ENCODE measurements at places on chromosomes 16 and 17.
A peak's percentile ranks its signal among the peaks of the same experiment; 100 is the strongest.

GRCh38 chr17:77424585-77425344 lies 284.0 kb downstream of the SEC14L1 start:
- DNase-seq: peak; percentile 58

- peak; percentile 10 for DNase-seq
Measured at GRCh38 chr16:12971241-12971640, 69.8 kb downstream of the SHISA9 start.

GRCh38 chr16:65845466-65846209 lies 520.9 kb upstream of the CDH5 start:
- no peak for DNase-seq

DNA sequence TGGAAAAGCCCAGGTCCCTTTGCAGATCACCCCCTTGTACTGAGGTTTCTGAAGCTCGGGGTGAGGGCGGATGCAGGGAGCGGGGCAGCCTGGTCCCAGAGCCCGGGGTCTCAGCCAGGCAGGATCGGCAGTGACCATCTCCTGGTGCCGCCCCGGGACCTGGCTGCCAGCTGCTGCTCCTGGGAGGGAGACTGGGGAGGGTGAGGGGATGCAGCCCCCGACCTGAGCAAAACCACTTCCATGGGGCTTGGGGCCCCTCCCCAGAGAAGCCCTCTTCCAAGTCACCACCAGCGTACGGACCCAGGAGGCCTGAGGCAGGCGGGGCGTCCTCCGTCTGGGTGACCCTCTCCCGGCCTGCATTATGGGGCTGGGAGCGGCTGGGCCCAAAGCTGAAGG lies 14.8 kb downstream of the CD7 start:
- no peak for DNase-seq

DNA sequence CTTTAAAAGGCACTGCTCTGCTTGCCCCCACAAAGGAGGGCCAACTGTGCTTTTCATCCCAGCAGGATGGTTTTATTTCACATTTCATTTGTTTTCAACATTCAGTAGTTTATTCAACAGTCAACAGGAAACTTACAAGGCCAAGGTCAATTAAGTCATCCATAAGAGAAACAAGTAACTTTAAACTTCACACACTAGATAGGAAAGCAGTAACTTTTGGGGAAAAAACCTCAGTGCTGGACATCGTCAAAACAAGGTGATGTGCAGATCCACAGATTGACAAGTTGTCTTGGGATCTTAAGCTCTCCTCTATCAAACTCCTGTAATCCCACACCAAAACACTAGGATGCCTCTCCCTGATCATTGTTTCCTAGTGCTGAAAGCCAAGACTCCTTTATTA lies 18.5 kb downstream of the NFE2L1 start:
- no peak for DNase-seq

- DNase-seq: no peak
Measured at GRCh38 chr16:17177242-17177958, 293.4 kb downstream of the XYLT1 start.

DNA sequence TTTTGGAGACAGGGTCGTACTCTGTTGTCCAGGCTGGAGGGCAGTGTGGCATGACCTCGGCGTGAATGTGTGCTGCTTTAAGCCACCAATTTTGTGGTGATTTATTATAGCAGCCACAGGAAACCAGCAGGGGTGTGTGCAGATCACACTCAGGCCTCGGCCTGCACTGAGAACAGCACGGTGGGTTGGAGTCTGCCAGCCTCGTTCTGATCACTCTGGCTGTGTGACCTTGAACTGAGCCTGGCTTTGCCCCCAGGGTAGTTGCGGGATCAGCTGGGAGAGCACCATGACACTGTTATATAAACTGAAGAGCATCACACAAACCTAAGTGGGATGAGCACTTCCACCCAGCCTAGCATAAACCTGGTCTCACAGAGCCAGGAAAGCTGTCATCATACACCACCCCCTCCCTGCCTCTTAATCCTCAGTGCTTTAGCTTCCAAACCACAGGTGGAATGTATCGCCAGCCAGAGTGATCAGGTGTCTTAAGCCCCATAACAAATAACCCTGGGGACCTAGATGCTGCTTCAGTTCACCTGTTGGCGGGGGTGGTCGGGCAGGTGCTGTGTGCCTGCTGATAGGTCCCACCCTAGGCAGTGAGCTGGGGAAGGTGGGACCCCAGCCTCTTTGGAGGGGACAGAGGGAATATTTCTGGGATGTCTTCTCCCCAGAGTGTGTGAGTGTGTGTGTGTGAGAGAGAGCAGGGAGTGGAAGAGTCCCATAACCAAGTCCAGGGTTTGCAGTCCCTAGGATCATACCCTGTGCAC lies 28.6 kb upstream of the NDRG4 start:
- DNase-seq: no peak

DNA sequence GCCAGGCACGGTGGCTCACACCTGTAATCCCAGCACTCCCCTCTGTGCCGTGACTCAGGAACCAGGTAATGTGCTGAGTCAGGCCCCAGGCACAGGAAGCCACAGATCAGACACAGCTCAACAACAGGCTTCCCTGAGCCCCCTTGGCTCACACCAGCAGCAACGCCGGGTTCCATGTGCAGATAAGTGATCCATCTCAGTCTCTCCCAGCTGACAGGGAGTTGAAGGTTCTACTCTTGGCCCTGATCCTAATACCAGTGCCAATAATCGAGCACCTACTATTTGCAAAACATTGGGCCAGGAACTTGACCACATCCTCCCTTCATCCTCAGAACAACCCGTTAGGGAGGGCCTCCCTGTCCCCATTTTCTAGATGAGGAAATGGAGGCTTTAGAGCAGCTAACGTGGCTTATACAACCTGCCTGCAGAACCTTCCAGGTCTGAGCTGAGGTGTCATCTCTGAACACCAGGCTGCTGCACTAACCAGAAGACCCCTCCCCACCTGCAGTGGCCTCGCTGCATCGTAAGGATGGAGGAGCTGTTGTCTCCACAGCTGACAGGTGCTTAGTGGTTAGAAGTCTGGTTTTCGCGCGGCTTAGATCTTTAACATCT lies 64.8 kb upstream of the AMZ2 start:
- DNase-seq: no peak

GRCh38 chr16:73190256-73190655 lies 142.3 kb upstream of the ZFHX3 start:
- no peak for DNase-seq

DNA sequence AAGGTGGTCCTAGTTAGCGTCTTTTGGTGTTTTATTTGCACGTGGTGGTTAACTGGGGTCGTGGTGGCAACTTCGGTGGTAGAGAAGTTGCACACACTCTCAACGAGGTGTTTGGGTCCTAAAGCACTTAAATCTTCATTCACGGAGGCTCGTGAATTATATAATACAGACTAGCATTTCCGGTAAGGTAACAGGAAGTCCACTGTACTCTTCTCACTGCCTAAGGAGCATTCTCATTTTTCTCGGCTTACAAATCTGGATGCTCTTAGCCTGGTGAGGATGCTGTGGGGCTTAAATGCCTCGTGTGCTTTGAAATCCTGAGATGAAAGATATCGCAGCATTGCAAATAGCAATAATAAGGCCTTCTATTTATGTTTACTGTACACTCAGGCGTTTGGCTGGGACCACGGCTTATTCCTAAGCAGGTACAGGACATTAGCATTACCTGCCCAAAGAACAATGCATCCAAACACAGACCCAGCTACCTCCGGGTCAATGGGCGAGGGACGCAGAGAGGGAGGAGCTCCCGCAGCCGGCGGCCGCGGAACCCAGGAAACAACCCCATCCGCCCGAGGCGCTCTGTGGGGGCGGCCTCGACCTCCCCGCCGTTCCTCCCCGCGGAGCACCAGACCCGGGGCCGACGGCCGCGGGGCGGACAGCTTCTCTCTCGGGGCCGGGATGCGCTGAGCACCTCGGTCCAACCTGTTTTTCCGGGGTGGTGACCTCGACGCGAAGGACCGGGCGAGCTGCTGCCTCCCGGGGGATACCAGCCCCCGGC lies 856 bp downstream of the DNAJA2 start:
- DNase-seq: no peak

All from midbrain (tissue), 1 donor.